H1 (cell line): ENCODE measurements at places on chromosomes 7 and 10.
A peak's percentile ranks its signal among the peaks of the same experiment; 100 is the strongest.

DNA sequence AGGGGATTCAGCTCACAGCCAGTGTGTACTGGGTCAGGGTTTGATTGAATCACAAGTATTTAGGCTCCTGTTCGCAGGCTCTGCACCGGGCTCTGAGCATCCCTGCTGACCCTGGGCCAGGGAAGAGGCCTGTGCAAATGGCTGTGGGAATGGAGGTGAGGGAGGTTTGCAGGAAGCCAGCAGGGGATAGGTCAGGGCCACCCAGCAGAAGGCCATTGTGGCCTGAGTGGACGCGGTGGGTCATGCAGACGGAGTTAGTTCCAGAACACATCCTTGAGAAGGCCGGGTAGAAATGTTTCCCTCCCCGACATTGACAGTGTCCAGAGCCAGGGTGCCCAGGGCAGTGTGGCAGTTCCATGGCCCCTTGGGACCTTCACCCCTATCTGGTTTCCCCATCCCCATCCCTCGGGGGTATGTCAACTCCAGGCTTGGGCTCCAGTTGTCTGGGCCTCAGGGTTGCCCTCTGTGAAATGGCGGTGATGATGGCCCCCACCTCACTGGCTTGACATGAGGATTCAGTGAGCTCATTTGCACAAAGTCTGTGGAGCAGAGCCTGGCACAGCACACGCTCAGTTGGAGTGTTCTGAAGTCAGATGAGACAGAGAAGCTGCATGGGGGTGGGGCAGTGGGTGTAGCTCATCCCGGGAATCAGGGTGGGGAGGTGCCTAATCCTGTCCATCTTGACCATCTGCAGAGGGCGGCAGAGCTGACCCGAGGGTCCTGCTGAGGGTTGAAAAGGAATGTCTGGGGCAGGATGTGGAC lies 107.6 kb downstream of the ADCY1 start:
- DNase-seq, result peak; percentile 26

GRCh38 chr7:24870766-24871165 lies 109.2 kb downstream of the OSBPL3 start:
- no peak for DNase-seq

DNA sequence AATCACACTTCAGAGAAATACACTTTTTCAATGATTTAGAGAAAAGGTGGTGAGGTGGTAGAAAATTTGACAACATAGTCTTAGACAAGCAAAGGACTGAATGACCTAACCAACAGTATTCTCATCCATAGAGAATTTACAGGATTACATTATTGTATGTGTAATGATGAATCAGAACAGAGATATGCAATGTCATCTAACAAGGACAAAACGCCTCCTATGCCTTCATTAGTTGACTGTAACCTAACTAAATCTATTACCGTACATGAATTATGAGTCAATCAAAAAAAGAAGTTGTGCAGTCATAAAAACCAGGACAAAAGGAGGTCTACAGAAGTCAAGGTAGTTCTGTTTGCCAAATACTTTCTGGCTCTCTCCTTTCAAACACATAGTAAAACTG lies 66.5 kb downstream of the RAB11FIP2 start:
- DNase-seq, result no peak

GRCh38 chr7:159177284-159177953 lies 32.8 kb upstream of the VIPR2 start:
- DNase-seq, result no peak

DNA sequence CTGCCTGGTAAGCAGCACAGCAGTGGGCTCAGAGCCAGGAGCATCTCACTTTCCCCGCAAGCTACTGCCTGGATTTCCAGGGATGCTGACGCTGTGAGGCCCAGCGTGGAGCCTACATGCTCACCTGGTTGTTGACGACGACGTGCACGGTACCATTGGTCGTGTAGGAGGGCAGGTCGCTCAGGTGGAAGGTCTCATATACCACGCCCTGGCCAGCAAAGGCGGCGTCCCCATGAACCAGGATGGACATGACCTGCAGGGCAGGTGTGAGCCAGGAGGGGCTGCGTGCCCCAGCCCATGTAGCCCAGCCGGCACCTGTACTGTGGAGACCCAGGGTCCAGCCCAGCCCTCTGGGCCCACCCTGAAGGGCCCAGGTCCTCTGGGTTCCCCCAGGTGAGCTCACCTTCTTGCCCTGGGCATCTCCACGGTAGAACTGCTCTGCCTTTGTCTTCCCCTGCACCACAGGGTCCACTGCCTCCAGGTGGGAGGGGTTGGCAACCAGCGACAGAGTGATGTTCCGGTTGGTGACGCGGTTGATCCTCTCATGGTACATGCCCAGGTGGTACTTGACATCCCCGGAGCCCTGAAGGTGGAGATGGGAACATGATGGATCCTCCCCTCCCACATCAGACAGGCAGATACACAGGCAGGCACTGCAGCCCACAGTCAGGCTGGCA lies 15.4 kb downstream of the OGDHL start:
- DNase-seq, result no peak

DNA sequence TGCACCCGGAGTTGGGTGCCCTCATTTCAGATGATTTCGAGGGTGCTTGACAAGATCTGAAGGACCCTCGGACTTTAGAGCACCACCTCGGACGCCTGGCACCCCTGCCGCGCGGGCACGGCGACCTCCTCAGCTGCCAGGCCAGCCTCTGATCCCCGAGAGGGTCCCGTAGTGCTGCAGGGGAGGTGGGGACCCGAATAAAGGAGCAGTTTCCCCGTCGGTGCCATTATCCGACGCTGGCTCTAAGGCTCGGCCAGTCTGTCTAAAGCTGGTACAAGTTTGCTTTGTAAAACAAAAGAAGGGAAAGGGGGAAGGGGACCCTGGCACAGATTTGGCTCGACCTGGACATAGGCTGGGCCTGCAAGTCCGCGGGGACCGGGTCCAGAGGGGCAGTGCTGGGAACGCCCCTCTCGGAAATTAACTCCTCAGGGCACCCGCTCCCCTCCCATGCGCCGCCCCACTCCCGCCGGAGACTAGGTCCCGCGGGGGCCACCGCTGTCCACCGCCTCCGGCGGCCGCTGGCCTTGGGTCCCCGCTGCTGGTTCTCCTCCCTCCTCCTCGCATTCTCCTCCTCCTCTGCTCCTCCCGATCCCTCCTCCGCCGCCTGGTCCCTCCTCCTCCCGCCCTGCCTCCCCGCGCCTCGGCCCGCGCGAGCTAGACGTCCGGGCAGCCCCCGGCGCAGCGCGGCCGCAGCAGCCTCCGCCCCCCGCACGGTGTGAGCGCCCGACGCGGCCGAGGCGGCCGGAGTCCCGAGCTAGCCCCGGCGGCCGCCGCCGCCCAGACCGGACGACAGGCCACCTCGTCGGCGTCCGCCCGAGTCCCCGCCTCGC lies at the start of gene EGFR:
EGFR (plus strand) TSS at position 657 of the 830 bp plus-strand sequence. CDS start 261 bp downstream, outside the sequence.
- DNase-seq, result no peak

- DNase-seq, result no peak
Measured at GRCh38 chr7:22150221-22150620, 204.5 kb upstream of the CDCA7L start.

DNA sequence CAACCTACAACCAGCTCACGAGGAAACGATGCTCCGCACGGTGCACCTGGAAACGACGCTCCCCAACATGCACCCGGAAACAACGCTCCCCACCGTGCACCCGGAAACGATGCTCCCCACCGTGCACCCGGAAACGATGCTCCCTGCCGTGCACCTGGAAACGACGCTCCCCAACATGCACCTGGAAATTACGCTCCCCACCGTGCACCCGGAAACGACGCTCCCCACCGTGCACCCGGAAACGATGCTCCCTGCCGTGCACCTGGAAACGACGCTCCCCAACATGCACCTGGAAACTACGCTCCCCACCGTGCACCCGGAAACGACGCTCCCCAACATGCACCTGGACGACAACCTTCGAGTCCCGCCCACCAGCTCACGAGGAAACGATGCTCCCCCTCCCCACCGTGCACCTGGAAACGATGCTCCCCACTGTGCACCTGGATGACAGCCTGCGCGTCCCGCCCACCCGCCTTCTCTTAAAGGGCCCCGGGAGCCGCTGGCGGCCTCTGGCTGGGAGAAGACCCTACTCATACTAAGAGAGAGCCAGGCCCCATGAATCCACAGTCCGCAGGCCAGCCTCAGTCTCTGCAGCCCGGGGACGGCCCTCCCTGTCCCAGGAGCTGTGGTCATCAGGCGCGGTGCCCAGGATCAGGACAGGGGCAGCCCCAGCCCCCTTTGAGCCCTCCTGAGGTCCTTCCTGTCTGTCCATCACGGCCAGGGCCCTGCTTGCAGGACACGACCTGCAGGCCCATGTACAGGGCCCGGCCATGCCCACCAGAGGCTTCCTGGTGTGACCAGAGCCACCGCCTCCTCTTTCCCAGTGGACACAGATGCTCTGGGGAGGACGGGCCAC lies 98.3 kb downstream of the PDGFA start:
- DNase-seq, result no peak
